ENCODE measurements at places on chromosomes 4 and X.

DNA sequence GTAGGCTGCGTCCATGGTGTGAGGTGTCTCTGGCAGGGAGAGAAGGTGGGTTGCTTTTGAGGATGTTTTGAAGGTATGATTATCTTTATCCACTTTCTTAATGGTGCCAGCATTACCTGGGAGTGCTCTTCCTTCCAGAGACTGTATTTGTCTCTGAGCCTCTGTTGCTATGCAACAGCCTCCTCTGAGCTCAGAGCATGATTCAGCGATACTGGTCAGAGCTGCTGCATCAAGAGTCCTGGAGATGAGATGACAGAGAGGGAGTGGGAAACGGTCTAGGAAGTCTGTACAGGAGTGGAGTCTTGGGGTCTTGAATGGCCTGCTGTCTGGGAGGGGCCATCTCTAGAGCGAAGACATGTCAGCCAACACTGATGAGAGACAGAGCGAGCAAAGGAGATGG, 104.4 kb upstream of the RAB40AL start:
- no peak for DNase-seq

DNA sequence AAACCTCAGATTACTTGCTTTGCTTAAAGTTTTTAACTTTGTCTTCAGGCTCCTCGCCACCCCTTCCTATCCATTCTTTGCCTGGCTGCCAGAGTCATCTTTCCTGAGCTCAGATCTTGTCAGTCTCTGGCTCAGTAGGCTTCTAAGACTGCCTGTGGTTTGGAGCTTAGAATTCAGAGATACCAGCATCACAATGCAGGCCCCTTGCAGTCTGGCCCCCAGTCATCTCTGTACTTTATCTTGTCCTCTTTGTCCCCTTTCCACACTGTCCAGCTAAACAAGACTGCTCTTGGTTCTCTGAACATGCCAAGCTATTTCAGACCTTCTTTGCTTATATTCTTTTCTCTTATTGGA, 3.0 kb downstream of the KIAA0232 start:
- DNase-seq: no peak

DNA sequence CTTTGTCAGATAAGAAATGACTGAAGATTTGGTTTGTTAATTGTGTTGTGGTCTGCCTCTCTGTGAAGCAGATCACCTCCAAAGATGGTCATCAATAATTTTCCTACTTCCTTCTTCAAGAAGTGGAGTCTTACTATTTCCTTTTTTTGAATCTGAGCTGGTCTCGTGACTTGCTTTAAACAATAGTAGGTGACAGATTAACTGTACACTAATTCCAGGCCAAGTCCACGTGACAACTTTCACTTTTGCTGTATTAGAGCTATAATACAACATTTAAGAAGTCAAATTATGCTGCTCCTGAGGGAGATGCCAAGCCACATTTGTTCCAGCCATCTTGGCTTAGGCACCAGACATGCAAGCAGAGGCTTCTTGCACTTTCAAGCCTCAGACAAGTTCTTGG, 393.8 kb upstream of the GRID2 start:
- DNase-seq: no peak

DNA sequence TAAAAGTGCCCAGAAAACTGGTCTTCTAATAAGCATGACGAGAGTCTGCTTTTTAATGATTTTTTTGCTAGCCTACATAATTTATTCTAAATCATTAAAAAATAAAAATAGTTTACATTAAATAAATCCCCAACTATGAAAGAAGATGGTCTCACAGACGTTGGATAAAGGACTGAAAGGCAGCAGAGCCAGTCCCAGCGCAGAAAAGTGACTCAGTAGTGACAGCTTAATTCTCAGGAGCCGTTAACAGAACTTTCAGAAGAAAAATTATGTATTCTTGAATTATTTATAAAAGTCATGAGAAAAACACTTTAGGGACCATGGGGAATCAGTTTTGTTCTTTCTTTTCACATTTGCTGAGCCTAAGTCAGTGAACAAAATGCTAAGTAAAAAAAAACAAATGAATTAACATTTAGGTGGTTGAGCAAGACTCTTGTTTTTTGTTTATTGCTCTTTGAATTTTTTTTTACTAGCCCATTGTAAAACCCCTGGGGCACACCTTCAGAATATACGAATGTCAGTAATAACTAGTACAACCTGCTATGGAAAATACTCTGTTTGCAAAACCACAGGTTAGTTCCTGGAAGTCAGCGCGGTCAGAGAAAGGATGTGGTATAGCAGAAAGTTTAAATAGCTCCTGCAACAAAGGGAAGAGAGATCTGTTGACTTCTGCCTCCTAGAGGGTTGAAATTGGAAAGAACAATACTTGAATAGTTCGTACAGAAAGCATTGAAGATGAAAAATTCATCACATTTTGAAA, 50.4 kb upstream of the CCDC160 start:
- peak; percentile 60 for DNase-seq

- no peak for DNase-seq
These were observed 34.1 kb downstream of the PRKG2 start for GRCh38 chr4:81180916-81181315.

- DNase-seq: no peak
These were observed 53.0 kb downstream of the COQ2 start for GRCh38 chr4:83231620-83232076.
